ENCODE measurements at places on chromosomes 3 and 15.

DNA sequence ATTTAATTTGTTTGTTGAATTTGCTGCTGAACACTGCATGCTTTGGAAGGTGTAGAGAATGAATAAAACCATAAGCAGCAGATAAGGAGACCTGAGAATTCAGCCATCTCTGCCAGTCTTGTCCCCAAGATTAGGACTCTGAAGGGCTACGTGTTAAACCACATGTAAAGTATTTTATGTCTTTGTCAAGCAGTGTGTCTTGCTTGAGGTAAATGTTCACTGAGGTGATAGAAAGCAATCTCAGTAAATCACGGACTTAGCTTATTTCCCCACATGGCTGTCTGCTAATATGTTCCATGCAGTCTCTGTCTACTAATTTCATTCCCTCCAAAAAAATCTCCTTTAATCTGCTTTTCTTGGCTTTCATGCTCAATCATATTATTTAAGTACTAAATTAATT, 467.1 kb downstream of the RAP2B start:
- no peak for DNase-seq

GRCh38 chr3:33218446-33219174, at the start of gene SUSD5:
TSS of gene SUSD5 (minus strand) at chr3:33218810. CDS start at chr3:33218797, 13 bp downstream.
- no peak for DNase-seq

GRCh38 chr3:162370141-162370540, 873.5 kb downstream of the OTOL1 start:
- DNase-seq = no peak

GRCh38 chr3:121883507-121883906, 10.7 kb upstream of the SLC15A2 start:
- DNase-seq = peak; percentile 23

- no peak for DNase-seq
Measured at GRCh38 chr3:36674816-36675215, 89.5 kb downstream of the DCLK3 start.

- no peak for DNase-seq
Measured at GRCh38 chr15:62453981-62454380, 288.9 kb upstream of the C2CD4B start.

DNA sequence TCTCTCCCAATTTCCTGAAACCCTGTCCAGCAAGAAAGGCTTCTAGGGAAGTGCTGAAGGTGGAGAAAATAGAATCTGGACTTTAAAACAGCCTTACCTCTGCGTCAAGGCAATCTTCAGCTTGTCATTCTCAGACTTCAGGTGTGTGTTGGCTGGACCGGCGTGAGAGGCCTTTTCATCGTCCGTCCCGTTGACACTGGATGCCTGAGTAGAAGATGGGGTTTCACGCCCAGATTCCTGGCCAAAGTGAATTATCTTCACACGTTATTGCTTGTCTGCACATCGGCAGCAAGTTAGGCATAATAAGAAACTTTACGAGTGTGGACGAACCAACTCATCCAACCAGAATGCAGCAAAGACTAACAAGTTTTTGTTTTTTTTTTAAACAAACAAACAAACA, 49.5 kb downstream of the WHAMM start:
- no peak for DNase-seq

DNA sequence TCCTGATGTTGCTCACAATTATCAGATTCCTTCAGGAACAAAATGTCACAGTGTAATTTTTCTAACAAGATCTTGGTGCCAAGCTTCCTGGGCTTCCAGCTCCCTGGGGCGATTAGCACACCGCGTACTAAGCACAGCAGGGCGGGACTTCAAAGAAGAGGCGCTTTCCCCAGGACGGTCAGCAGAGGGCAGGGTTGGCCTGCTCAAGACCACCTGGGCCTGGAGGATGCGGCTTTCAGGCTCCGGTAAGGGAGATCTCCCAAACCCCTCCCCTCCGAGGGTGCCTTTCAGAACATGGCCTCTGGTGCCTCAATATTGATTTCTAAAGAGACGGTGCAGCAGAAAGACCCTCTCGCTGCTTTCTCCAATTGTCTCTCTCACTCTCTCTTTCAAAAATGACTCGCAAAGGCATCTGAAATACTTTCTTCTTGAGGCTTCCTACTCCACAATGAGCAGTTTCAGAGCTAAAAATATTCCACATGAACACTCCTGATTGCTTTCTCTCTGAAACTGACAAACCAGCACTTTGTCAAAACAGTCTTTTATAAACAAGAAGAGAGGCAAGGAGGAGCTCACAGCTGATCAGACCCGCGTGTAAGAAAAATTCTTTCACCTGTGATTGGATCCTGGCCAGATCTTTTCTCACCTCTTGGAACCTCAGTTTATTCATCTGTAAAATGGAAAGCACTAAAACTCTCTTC, 154.0 kb downstream of the ADAMTS9 start:
- peak; percentile 71 for DNase-seq

DNA sequence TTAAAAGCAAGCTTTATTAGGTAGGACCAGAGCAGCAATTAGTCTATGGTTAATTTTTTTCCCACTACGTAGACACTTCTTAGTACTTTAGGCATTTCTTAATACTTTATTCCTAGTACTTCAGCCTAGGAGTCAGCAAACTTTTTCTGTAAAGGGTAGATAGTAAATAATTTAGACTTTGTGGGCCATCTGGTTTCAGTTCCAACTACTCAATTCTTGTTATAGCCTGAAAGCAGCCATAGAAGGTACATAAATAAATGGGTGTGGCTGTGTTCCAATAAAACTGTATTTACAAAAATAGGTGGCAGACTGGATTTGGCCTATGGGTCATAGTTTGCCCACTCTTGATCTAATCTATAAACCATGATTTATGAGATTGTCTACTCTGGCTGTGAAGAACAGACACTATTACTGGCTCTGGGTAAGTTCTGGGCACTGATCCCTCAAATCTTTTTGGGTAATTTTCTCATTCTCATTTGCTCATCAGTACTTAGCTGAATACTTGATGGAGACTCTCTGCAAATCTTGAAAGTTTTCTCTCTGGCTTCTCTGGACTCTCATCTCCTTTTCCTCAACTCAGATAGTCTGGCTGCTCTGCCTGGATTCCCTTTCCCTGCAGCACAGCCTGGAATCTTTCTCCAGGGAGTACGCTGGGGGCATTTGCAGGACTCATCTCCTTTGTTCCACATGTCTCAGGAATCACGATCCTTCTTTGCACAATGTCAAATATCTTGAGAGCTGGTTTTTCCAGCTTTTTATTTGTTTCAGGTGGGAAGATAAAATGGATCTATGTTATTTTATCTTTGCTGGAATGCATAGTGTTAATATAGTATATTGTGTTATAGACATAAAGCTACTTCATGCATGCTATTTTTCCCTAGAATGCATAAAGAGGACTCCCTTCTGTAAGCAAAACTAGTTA, 524.8 kb upstream of the TBL1XR1 start:
- no peak for DNase-seq

DNA sequence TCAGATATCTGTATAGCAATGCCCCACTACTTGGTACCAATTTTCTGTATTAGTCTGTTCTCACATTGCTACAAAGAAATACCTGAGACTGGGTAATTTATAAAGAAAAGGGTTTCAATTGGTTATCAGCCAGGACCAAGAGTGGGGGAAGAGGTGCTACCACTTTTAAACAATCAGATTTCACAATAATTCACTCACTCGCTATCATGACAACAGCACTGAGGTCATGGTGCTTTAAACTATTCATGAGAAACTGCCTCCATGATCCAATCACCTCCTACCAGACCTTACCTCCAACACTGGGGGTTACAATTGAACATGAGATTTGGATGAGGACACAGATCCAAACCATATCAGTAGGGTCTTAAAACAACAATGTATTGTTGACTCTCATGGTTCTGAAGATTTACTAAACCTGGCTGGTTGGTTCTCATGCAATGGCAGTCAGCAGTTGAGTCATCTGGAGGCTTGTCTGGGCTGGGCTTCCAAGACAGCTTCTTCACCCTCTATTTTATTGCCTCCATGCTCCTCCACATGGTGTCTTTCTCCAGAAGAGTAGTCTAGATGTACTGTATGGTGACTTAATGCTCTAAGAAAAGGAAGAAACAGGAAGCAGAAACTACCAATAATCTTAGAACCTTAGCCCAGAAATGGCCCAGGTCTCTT, 21.2 kb upstream of the TM4SF4 start:
- no peak for DNase-seq

DNA sequence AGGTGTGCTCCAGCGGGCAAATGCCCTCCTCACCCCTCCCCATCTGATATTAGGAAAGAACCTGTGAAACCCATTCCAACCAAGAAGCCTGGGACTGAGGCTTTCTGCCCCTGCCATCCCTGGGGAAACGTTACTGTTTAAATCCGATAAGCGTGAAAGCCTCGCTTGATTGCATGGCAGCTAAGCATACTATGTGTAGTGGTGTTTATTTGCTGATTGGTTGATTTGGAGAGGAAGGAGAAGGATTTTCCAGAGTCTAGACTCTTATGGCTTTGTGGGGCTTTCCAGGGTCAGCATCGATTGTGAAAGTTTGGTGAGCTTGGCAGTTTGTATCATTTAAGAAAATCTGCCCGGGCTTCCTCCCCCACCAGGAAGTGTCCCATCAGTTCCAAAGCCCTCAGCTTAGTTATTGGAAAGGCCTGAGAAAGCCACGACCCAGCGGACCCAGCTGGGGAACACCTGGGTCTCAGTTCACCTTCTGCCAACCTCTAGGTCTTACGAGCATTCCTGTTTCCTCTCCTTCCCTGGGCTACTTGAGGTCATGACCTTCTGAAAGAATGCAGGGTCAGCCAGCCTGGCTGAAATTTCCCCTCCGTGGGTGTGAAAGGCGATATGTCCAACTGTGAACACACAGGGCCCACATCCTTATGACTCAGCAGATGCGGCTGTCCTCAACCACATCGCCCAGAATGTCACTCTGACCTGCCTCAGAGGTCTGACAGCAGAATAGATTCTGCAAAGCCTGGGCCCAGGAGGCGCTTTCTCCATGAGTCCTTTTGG, 62.8 kb upstream of the HERC1 start:
- no peak for DNase-seq

GRCh38 chr3:135869439-135870105, 96.0 kb upstream of the PPP2R3A start:
- DNase-seq = no peak

- DNase-seq = no peak
Measured at GRCh38 chr3:72185549-72186399, 400.8 kb upstream of the PROK2 start.

- no peak for DNase-seq
Measured at GRCh38 chr15:89333011-89333860, 1.4 kb downstream of the POLG start.

- DNase-seq = no peak
Measured at GRCh38 chr15:85443046-85443445, 62.6 kb downstream of the AKAP13 start.
